H1 (cell line): ENCODE measurements at places on chromosomes 12 and 14. TPM values are rescaled to one million over a fixed set of nuclear protein-coding genes. Genes with fewer than 3 reads are reported as not detected.

DNA sequence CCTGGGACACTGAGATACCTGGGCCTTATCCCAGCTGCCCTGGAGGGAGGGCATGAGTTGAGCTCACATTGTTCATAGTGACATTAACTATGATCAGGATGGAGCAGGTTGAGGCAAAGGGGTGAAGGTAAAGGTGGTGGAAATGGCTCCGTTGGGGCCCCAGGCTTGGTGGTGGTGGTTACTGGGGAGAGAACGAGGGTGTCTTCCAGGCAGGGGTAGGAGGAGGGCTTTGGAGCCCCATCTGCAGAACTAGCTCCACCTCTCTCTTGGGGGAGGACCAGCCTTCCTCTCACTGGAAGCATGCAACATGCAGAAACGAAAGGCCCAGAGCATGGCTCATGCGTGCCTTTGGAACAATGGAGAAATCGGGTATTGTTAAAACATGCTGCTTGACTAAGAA lies 217.0 kb downstream of the SLC41A2 start:
- DNase-seq, result no peak

The CISTR gene
- total RNA-seq, result not detected in 2 replicates

GRCh38 chr14:41280745-41281144 lies 325.9 kb upstream of the LRFN5 start:
- no peak for DNase-seq

- no peak for DNase-seq
Observed at GRCh38 chr12:70847871-70848270, 72.7 kb downstream of the PTPRR start.

- DNase-seq, result no peak
Observed at GRCh38 chr12:55041345-55042055, 21.7 kb downstream of the NEUROD4 start.

The PLEKHD1 gene
- 0.48 and 0.67 TPM in 2 replicates for total RNA-seq

- DNase-seq, result no peak
Observed at GRCh38 chr14:54343272-54344121, 53.3 kb upstream of the CDKN3 start.

DNA sequence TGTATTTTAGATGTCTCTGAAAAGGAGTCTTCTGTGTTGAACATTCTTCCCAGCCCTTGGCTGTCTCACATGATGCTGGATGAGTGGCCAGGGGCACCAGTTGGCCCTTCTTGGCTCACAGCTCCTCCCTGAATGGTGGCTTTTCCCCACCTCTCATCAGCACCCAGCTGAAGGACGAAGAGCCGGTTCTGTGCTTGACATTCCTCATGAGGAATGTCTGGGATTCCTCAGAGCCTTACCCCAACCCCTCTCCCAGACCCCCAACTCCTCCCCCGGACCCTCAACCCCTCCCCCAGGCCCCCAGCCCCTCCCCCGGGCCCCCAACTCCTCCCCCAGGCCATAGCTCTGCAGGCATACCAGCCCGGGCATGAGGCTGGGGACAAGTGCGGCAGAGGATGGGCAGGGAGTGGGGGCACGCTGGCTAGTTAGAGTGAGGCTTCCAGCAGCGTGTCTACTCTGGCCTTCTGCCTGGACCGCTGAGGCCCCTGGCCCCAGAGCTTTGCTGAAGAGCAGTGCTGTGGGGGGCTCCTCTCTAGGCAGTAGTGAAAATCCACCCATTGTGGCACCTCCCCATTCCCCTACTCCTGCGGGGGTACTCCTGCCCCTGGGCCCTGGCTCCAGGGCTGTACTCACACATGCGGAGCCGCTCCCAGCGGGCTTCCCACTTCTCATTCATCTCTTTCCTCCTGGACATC lies 64.3 kb downstream of the PLEKHG3 start:
- no peak for DNase-seq

GRCh38 chr12:62800707-62801400 lies 134.1 kb downstream of the PPM1H start:
- no peak for DNase-seq

- DNase-seq, result no peak
Observed at GRCh38 chr14:73787486-73788316, 63.9 kb upstream of the PTGR2 start.

The CLEC1B gene
- not detected in 2 replicates for total RNA-seq

DNA sequence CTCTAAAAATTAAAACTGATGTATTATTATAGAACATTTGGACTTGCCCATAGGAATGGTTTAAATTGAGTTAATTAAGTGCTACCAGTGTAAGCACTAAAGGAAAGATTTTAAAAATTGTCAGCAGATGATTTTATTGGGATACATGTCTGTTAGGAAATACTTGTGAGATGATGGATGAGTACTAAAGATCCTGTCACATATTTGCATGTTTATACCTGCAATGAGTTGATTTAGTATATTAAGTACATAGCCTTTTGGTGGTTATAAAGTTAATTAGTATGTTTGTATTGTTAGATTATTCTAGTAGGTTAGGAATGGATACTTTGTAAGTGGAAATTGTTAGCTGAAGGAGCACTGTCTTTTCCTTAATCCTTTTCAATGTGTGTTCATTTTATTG lies 67.2 kb downstream of the CCDC91 start:
- no peak for DNase-seq

- no peak for DNase-seq
Observed at GRCh38 chr12:48817873-48818830, at the start of gene CACNB3. Gene CACNB3 (plus strand): TSS chr12:48818496. CDS start chr12:48818930, 434 bp downstream.

The TBX5 gene
- 0.08 TPM in 1 of 2 replicates, not detected in the other for total RNA-seq
